Activated T-helper 1 cell treated with anti-CD3 and anti-CD28 coated beads, Interleukin-2, amount 50 U/mL, for 16 hours (primary cell): ENCODE measurements at places on chromosomes 1 and 21.

- no peak for DNase-seq
Measured at GRCh38 chr21:34852448-34852847, 183.7 kb downstream of the CLIC6 start.

- no peak for DNase-seq
Measured at GRCh38 chr1:85174503-85174902, 26.3 kb downstream of the SYDE2 start.

DNA sequence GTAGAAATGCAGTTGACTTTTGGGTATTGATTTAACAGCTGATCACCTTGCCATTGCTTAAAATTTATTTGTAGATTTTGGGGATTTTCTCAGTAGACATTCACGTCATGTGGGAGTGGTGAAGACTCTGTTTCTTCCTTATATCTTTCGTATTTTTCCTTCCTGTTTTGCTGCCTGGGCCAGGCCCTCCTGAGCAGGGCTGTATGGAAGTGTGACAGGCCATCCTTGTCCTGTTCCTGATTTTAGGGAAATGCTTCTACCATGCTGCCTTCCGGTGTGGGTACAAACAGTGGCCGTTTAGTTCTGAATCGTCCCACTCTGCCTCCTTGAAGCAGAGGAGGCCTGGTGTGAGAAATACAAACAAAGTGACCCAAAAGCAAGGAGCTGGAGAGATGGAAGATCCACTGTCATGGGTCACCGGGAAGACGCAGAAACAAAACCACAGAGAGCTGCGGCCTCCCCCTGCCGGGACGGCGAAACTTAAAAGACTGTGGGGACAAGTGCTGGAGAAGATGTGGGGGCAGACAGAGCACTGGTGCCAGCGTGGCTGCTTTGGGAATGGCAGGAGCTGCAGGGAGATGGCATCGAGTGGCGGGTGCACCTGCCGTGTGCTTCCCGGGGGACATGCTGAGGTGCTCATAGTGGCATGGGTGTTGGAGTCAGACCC lies 7.6 kb downstream of the AGPAT3 start:
- DNase-seq = no peak

GRCh38 chr1:4393191-4393590 lies 261.2 kb upstream of the AJAP1 start:
- no peak for DNase-seq

DNA sequence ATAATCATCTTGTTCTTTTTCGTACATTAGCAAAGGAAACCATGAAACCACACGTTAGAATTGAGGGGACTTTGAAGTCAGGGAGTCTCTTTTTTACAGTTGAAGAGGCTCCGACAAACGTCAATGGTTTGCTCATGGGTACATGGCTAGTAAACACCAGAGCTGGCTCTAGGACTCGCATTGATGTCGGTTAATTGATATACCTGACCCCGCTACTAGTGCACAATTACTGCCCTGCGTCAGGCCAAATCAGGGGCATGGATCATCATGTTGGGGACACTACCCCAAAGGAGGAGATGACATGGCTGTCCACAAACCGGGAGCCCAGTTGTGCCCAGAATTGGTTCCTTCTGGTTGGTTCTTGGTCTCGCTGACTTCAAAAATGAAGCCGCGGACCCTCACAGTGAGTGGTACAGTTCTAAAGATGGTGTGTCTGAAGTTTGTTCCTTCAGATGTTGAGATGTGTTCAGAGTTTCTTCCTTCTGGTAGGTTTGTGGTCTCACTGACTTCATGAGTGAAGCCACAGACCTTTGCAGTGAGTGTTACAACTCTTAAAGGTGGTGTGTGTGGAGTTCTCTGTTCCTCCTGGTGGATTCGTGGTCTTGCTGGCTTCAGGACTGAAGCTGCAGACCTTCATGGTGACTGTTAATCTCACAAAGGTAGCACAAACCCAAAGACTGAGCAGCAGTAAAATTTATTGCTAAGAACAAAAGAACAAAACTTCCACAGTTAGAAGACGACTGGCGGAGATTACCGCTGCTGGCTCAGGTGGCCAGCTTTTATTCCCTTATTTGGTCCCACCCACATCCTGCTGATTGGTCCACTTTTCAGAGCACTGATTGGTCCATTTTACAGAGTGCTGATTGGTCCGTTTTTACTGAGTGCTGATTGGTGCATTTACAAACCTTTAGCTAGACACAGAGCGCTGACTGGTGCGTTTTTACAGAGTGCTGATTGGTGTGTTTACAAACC lies 126.9 kb upstream of the ERRFI1 start:
- no peak for DNase-seq

- DNase-seq = no peak
Measured at GRCh38 chr1:213876531-213876930, 111.2 kb upstream of the PROX1 start.

GRCh38 chr1:163661391-163661790 lies 339.6 kb downstream of the NUF2 start:
- no peak for DNase-seq

- no peak for DNase-seq
Measured at GRCh38 chr1:155990005-155990739, 11.8 kb upstream of the ARHGEF2 start.

- DNase-seq = no peak
Measured at GRCh38 chr1:159473335-159473734, 33.8 kb downstream of the OR10J1 start.

DNA sequence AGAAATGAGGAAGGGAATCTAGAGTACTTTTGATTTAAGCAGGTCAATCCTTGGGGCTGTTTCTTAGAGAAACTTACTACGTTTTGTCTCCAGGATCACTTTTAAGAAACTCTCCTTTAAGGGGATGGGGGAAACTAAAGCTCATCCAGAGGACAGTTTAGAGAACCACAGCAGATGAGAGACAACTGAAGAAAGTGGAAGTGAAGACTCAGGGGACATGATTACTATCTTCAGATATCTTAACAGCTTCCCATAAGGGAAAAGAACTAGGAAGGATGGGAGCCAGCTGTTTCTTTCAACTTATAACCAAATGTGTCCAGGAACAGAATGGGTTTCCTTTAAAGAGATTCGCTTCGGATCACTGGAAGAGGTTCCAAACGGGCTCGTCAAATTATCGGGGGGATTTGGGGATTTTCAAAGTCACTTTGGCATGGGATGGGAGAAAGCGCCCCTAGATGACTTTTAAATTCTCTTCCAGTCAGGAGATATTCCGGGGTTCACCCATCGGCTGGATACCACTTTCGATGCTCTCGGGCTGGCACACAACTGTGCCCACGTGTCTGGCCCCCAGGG lies 1.2 kb downstream of the SCMH1 start:
- no peak for DNase-seq

DNA sequence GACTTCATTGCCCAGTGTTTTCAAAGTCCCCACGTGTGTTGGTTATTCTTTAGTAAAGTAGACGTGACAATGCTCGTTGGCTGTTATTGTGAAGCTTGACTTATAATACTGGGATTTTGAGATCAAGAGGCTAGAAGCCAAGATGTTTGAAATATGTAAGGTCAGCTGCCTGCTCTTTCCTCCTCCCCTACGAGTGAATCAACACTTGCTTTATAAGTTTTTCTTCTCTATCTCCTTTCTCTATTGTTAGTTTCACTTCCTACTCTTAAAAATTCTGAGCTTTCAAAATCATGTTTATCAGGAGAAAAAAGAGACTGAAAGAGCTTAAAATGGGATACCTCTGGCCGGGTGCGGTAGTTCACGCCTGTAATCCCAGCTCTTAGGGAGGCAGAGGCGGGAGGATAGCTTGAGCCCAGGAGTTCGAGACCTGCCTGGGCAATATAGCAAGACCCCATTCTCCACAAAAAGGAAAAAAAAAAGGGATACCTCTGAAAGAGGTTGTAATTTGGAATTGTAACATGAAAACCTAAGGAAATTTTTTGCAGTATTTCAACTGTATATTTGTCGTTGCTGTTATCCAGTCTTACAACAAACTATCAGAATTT lies 72.0 kb downstream of the EPB41 start:
- no peak for DNase-seq

- no peak for DNase-seq
Measured at GRCh38 chr1:243420946-243421685, 165.3 kb downstream of the SDCCAG8 start.
